ENCODE measurements at places on chromosomes 1 and 21.

GRCh38 chr1:54464477-54465146 is 58.4 kb upstream of the SSBP3 start:
- DNase-seq, result no peak

- no peak for DNase-seq
These were observed 518.5 kb downstream of the SMYD3 start for GRCh38 chr1:245988393-245989078.

GRCh38 chr1:81569761-81570160 is 231.0 kb upstream of the ADGRL2 start:
- no peak for DNase-seq

DNA sequence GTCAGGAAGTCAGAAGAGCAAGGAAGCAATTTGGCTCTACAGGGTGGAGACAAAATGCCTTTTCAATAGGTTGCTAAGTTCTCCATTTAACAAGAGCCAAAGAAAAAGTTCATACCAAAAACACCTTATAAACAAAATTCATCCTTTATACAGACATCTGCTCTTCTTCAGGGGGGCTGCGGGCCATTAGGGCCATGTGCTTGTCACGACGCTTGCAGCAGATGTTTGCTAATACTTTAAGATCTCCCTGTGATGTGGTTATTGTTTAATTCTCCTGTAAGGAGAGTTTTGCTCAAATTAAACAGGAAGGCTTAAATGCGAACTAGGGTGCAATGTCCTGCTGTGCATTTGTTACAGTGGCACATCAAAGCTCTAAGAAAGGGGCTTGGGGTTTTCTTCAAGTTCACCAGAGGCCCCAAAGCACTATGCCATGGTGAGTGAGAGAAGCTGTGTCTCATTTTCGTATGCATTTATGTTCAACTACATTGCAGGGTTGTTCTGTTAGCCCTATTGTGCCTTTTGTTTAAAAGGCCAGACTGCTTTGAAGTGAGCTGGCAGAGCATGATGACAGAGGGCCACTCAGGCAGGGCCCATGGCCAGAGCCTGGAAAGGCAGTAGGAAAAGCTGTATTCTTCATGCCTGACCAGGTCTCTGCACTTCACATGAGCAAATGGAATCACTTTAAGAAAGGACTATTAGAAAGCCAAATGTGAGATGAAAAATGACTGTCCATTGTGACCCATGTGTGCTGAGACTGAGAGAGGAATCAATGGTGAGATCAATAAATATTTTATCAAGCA is 24.8 kb upstream of the NTPCR start:
- no peak for DNase-seq

DNA sequence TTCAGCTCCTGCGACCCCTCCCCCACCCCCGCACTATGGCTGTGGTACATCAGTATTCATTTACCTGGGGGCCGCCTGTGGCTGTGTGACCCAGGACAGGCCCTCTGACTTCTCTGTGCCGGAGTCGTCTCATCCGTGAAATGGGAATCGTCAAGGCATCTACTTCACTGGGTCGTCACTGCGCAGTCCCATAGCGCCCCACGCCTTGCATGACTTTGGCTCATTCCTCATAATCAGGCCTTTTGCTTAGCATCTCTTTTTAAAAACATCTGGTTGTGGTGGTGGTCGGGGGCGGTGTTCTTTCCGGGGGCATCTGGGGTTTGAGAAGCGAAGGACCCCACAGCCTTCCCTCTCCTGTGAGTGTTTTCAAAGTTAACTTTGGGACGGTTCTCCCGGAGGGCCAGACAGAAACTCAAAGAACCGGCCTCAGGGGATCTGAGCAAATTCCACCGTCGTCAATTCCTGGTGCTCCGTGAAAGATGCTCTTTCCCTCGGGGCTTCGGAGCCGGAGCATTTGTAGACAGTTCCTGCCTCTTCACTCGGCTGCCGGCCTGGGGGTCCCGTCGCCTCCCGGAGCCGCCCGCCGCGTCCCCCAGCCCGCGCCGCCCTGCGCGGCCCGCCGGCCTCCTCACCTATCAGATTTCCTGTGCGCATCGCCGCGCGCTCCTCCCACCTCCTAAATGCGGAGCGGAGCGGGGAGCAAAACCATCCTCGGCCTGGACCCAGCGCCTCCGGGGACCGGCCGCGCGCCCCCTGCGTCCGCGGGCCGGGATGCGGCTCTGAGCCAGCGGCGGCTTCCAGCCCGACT is at the start of gene B3GALT5:
Gene B3GALT5 (plus strand): TSS at position 708 of the 808 bp plus-strand sequence. CDS start 47,620 bp downstream, outside the sequence.
- no peak for DNase-seq

GRCh38 chr1:214372092-214372491 is 91.1 kb downstream of the SMYD2 start:
- no peak for DNase-seq

GRCh38 chr1:152535774-152536173 is 21.5 kb downstream of the CRCT1 start:
- DNase-seq, result no peak

DNA sequence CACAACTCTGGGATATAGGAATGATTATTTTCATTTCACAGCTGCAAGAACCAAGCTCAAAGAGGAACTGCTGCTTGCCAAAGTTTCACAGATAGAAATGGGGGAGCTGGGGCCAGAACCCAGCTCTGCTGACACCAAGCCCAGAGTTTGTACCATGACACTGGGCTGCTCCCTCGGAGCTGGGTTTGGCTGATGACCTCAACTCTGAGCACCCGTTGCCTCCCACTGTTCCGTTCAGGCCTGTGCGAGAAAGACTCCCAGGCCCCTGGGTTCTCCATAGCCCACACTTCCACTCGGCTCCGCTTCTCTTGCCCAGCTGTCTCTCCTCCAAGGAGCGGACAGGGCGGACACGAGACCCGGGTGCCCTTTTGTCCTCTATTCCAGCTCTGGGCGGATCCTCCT is 55.2 kb downstream of the NGF start:
- DNase-seq, result no peak

DNA sequence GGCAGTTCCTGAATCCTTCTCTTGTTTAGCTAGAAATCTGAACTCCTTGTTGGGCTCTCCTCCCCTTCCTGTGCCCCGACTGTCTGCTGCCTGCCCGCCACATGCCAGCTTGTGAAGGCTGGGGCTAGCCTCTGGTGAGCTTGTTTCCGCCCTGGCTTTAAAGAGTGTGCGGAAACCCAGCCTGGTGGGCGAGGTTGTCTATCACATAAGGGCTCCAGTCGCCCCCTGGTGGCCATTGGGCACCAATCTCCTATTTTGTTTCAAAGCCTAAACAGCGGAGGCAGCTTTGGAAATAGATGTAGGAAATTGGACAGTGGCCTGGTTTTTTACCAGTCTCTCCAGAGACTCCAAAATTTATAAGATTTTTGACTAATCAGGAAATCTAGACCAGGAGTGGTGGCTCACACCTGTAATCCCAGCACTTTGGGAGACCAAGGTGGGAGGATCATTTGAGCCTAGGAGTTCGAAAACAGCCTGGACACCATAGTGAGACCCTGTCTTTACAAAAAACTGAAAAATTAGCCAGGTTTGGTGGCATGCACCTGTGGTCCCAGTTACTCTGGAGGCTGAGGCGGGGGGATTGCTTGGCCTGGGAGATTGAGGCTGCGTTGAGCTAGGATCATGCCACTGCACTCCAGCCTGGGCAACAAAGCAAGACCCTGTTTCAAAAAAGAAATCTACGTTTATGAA is 9.8 kb downstream of the ATP8B2 start:
- peak; percentile 41 for DNase-seq

- DNase-seq, result no peak
These were observed 18.3 kb downstream of the ACKR1 start for GRCh38 chr1:159223004-159223403.

GRCh38 chr1:77542813-77543420 is 139.5 kb downstream of the ZZZ3 start:
- no peak for DNase-seq

- DNase-seq, result no peak
These were observed 13.8 kb downstream of the EIF4G3 start for GRCh38 chr1:21162740-21163464.

- DNase-seq, result no peak
These were observed 3.5 kb downstream of the DHCR24 start for GRCh38 chr1:54883349-54884102.

DNA sequence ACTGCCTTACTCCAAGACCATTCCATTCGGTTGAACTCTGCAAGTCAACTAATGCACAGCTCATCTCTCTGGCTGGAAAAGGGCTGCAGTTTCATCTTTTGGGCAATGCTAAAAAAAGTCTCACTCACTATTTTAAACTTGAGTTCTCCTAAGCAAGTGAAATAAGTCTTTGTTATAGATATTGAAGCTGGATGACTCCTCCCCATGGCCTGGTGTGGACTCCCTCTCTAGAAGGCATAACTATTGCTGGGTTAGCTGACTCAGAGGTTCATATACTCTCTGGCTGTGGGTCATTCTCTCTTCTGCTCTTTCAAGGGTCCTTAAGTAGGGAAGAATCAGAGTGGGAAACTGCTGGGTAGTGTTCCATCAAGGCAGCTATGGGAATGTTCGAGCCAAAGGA is 88.0 kb downstream of the XCL2 start:
- DNase-seq, result no peak

- no peak for DNase-seq
These were observed 8.9 kb downstream of the RALGPS2 start for GRCh38 chr1:178733972-178734371.

DNA sequence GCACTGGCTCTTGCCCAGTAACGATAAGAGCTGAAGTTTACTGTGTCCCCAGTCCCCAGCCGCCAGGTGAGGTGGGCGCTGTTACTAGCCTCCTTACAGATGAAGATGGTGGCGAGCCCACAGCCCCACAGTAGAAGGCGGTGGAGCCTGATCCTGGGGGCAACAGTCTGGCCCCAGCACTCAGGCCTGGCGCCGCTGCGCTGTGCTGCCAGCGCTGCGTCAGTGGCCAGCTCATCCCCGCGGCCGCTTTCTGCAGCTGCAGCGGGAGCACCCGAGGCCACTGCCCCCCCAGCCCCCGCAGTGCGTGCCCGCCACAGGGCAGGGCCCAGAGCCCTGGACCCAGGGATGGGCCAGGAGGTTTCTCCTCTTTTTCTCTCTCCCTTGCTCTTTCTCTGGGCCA is 13.3 kb downstream of the H6PD start:
- DNase-seq, result no peak

GRCh38 chr1:205948039-205948438 is 4.8 kb upstream of the SLC26A9 start:
- no peak for DNase-seq

DNA sequence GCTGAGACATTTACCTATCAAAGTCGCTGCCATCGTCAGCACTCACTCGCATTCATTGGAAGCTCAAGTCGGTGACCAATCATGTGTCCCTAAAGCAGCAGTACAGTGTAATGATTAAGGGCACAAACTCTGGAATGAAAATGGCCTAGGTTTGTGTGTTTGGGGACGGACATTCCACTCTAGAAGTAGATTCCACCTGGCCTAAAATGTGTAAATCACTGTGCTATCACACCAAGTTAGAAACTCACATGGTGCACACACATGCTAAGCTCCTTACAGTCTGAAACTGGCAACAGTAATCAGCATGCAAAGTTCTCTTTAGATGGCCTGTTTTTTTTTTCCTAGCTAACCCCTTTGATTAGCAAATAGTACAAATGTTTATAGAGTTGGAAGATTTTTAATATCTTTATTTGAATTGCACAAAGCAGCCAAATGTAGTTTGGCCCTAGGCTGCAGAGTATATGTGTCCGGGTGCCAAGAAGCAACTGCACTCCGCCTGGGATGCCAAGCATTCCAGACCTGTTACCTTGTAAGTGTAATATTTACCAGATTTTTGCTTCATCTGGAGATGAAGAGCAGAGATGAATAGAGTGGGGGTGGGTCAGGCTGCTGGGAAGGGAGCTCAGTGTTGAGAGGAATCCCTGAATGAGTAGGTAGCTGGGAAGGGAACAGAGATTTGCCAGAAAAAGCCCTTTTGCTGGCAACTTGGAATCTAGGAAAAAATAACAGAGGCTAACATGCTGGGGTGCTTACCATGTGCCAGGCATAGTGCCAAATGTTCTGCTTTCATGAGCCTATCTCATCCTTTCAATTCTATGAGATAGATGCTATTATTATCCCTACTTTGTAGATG is 35.2 kb downstream of the TGFB2 start:
- DNase-seq, result peak; percentile 80

DNA sequence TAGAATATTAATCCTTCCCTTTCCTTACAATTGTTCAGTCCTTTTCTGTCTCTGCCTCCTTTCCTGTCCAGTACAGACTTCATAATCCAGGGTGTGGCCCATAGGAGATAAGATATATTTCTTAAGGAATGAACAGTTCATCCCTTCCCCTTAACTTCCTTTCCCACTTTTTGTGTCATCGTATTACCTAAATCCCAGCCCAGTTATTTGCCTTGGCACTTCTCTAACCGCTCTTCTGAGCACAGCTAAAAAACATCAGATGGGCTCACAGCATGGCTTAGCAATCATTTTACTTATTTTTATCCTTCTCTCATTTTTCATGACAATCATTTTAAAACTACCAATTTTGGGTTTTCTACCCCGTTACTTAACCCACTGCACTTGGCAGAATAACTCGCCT is 39.6 kb downstream of the F3 start:
- no peak for DNase-seq

DNA sequence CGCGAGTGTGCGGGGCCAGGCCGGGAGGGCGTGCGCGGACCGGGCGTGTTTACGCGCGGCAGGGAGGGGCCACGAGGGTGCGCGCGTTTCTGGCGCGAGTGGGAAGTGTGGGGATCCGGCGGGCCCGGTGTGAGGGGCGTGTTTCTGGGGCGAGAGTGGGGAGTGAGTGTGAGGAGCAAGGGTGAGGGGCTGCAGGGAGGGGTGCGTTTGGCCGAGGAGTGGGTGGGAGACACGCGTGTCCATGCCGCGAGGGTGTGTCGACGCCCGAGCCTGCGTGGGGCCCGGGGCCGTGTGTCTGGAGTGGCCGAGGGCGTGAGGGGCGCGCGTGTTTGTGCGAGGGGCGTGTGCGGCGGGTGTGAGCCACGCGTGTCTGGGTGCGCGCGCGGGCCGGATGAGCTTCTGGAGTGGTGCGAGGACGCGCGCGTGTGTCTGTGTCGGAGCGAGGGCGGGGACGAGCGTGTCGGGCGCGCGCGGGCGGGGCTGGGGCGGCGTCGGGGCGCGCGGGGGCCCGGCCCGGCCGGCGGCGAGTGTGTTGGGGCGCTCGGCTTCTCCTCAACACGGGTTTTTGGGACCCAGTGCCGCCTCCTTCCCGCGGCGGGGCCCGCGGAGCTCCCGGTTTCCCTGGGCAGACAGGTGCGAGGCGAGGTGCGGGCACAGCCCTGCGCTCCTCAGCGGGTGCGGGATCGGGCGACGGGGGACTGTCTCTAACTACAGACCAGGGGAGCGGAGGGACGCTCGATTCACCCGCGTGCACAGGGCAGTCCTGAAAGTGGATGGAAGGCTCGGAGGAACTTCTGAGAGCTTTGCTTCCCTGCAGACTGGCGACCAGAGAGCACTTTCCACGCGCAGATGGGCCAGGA is 65.8 kb upstream of the VAMP3 start:
- DNase-seq, result no peak

DNA sequence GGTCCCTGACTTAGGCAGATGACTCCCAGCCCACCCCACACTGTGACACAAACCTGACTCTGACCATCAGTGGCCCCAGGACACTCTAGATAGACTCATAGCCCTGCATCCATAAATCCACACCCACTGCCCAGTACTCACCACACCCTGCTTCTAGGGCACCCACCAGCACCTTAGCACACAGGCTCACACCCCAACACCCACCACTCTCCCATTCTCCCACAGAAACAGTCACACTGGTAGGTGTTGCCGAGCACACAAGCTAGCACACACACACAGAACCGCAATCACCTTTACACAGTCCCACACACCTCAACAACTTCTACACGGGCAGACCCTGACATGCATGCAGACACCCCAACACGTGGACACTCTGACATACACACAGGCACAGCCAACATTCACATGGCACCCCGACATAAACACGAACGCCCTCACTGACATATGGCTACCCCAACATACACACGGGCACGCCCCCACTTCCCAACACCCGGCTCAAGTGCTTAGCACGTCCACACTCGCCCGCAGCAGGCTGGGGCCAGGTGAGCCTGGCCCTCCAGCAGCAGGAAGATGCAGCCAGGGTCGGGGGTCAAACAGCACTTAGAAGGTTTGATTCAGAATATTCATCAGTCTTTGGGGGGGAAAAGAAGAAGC is 105.5 kb upstream of the TARDBP start:
- DNase-seq, result no peak

All from fibroblast of skin of left biceps (primary cell).